ENCODE measurements at places on chromosomes 3 and 15.

- H3K4me3 ChIP-seq, result no peak overlapping the region
- H3K27ac ChIP-seq, result no peak overlapping the region
- DNase-seq, result peak; percentile 13
- H3K27me3 ChIP-seq, result no peaks in the 10 kb centered on the region
- H3K36me3 ChIP-seq, result no peaks in the 10 kb centered on the region
- H3K4me1 ChIP-seq, result no peaks in the 10 kb centered on the region
Measured at GRCh38 chr15:83164111-83164770, 43.4 kb downstream of the HDGFL3 start.

- no peak overlapping the region for H3K4me3 ChIP-seq
- H3K27ac ChIP-seq, result no peak overlapping the region
- no peaks in the 10 kb centered on the region for H3K27me3 ChIP-seq
- H3K36me3 ChIP-seq, result no peaks in the 10 kb centered on the region
Measured at GRCh38 chr15:94503293-94503692, 271.9 kb downstream of the MCTP2 start.

DNA sequence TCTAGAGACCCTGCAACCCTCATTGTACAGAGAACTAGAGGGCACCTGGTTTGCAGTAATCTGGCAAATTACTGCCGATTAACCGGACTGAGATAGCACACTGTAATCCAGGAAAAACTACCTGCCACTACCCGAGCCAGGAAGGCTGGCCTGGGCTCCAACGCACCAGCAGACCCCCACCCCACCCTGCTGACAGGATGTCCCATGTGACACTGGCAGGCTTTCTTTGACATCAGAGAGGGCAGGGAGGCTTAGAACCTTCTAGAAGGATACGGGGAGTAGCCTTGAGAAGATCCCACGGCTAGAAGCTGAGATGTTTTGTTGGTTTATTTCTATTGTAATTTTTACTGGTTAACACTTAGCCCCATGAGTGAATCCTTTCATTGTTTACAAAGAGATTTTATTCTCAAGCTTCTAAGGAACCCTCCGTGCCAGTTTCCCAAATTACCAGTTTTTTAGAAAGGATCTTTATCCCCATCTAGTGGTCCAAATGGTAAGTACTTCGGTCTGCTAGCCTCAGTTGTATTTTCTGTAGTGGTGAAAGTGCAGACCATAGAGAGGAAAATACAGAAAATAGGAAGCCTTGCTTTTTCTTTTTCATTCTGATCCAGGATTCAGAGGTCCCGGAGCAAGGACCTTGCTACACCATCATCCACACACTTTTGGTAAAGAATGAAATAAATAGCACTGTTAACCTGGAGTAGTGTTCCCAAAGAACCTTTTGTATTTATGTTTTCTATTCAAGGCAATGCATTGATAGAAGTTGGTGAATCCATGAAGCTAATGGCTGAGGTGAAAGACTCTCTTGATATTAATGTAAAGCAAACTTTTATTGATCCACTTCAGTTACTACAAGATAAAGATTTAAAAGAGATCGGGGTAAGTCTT, 81.9 kb upstream of the ADAMTSL3 start:
- peak; percentile 65 for DNase-seq
- H3K36me3 ChIP-seq, result no peaks in the 10 kb centered on the region
- H3K4me3 ChIP-seq, result no peak overlapping the region
- H3K4me1 ChIP-seq, result no peaks in the 10 kb centered on the region
- no peak overlapping the region for H3K27ac ChIP-seq
- H3K27me3 ChIP-seq, result no peaks in the 10 kb centered on the region

- no peaks in the 10 kb centered on the region for H3K36me3 ChIP-seq
- H3K4me1 ChIP-seq, result peaks cover 12% of the 10 kb centered on the region
- no peak overlapping the region for H3K4me3 ChIP-seq
- no peak for DNase-seq
Measured at GRCh38 chr3:42177068-42177800, 86.1 kb downstream of the TRAK1 start.

GRCh38 chr3:17407576-17407975, 334.9 kb downstream of the TBC1D5 start:
- H3K36me3 ChIP-seq, result no peaks in the 10 kb centered on the region
- DNase-seq, result no peak
- no peaks in the 10 kb centered on the region for H3K4me1 ChIP-seq
- H3K27me3 ChIP-seq, result no peaks in the 10 kb centered on the region
- H3K4me3 ChIP-seq, result no peak overlapping the region
- H3K27ac ChIP-seq, result no peak overlapping the region

GRCh38 chr3:40723083-40723660, 198.4 kb downstream of the ZNF621 start:
- H3K36me3 ChIP-seq, result no peaks in the 10 kb centered on the region
- no peak for DNase-seq
- no peak overlapping the region for H3K27ac ChIP-seq
- H3K4me1 ChIP-seq, result no peaks in the 10 kb centered on the region
- no peak overlapping the region for H3K4me3 ChIP-seq

GRCh38 chr3:144746631-144747030, 775.0 kb downstream of the DIPK2A start:
- H3K4me1 ChIP-seq, result no peaks in the 10 kb centered on the region
- no peaks in the 10 kb centered on the region for H3K27me3 ChIP-seq
- H3K36me3 ChIP-seq, result no peaks in the 10 kb centered on the region

Data from A673 (cell line).